ENCODE measurements at places on chromosomes 4 and X. TPM values are rescaled to one million over a fixed set of nuclear protein-coding genes. Genes with fewer than 3 reads are reported as not detected.
A peak's percentile ranks its signal among the peaks of the same experiment; 100 is the strongest.

DNA sequence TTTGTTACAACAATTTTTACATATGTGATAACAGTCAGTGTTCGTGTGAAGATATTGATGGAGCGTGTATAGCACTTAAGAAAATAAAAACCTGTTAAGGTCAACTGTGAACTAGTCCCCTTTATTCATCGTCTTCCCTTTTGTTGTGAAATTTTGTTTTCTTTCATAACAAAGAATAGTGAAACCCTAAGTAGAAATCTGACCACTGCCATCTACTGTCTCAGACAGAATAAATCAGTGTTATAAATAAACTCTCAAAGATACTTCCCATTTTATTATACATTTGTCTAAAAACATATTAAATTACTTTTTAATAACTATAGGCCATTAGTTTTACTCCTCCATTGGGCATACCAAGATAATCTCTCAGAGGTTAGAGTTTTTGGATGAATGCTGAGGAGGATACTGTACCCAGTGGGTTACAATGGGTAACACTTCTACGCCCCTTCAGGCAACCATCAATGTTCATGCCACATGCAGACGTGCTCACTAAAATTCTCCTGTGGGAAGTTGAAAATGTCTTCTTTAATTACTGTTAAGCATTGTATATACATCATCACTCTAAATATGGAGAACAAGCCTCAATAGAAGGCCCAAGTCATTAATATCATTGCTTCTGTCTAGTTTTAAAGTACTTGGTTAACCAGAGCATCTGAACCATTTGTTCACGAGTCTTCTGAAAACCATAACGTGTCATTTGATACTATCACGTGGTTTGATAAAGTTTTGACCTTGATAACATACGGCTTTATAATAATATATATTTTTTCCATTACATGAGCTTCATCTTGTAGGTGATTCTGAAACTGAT lies 171.2 kb downstream of the TMA16 start:
- DNase-seq: no peak

- DNase-seq: no peak
Observed at GRCh38 chrX:65522739-65523372, 11.7 kb downstream of the LAS1L start.

Gene ZNF674
- total RNA-seq: 4.6 TPM

GRCh38 chr4:107600983-107601382 lies 119.1 kb downstream of the PAPSS1 start:
- DNase-seq: no peak

DNA sequence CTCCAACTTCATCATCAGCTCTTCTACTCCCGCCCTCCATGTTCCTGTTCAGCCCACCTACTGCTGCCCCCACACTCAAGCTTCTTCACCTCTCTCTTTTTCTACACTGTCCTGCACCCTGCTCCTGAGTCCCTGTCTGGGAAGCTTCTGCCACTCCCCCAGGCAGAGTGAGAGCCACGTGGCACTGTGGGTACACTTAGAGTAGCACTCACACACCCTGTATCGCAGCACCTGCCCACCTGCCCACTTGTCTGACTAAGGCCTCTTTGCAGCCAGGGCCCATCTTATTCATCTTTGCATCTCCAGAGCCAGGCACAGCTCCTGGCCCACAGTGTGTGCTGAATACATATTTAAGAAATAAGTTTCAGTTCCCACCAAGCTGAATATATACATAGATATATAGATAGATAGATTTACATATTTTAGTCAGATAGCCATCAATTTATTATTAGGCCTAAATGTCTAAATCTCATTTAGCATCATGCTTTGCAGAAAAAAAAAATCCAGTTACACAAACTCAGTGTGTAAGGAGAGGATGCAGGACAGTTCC lies 24.9 kb downstream of the CCDC149 start:
- DNase-seq: no peak

Gene CFAP99
- not detected for total RNA-seq

Gene RHOH
- 11.7 TPM for total RNA-seq

Gene AVPR2
- not detected for total RNA-seq

GRCh38 chr4:11313157-11313943 lies 115.3 kb downstream of the HS3ST1 start:
- no peak for DNase-seq

Gene GLRA3
- not detected for total RNA-seq

- no peak for DNase-seq
Observed at GRCh38 chr4:60808726-60809485, 391.2 kb upstream of the ADGRL3 start.

- DNase-seq: no peak
Observed at GRCh38 chrX:149903889-149904748, 23.1 kb downstream of the MAGEA8 start.

- no peak for DNase-seq
Observed at GRCh38 chr4:11632025-11632424, 203.3 kb upstream of the HS3ST1 start.

DNA sequence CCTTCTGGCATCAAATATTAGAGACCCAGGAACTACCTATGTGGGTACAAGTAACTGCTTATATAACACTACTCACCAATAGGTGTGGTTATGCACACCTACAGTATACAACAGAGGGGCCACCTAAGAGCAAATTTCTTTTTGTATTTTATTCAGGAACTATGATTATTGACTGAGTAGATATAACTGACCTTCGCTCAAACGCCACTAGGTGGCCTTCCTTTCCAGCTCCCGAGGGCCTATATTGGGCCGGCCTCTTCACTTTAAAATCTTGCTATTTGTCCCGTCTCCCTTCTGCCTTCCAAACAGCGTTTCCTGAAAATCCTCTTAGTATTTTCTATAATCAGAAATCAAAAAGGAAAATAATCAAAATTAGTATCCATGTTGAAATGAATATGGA lies 19.9 kb upstream of the PABPC5 start:
- peak; percentile 63 for DNase-seq

- DNase-seq: no peak
Observed at GRCh38 chr4:71241501-71242288, 97.1 kb upstream of the SLC4A4 start.

GRCh38 chrX:389021-389441 lies 2.3 kb upstream of the PPP2R3B start:
- no peak for DNase-seq

GRCh38 chrX:12548746-12549145 lies 242.5 kb upstream of the PRPS2 start:
- DNase-seq: peak; percentile 81

Gene CXCL6
- total RNA-seq: 0.46 TPM

- no peak for DNase-seq
Observed at GRCh38 chrX:9775930-9776329, 10.3 kb upstream of the GPR143 start.

Gene SRPX
- 2.8 TPM for total RNA-seq

DNA sequence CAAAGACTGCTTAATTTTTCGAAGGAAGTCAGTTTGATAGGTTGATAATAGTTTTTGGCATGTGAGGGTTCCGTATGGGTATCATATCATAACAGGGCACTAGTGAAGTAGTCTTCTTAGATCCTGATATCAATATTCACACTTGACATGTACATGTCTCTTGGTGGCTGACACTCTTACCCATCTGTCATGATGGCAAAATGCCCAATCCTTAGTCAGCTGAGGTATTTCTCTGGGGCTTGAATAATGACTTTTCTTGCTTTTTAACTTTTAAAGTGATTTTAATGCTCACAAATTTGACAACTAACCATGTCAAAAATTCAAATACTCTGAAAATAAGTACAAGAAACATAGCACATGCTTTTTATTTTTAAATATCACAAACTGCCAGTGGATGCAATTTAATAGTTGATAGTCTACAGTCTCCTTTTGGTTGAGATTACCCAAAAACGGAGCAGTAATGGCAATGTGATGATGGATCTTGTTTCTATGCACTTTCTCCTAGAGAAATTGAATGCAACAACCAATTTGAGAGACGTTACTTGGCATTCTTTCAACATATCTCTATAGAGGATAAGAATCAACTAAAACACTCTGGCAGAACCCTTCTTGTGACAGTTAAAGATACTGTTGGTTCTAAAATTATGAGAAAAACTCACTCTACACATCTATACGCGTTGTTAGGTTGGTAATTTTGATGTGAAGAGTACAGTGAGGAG lies 552.9 kb upstream of the PABPC4L start:
- no peak for DNase-seq

DNA sequence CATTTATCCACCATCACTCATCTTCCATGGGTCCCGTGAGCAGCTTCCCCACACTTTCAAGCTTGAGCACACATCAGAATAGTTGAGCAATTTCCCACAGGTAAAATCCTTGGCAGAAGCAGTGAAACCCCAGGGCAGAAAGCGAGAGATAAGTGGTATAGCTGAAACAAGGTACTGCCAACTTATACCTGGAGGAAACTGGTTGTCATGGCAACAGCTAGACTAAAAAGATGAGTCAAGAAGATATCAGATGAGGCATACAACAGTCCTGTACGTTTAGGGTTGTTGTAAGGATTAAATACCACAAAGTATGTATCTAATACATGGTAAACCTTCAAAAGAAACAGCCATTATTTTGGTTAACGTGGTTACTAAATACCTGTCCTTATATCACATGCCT lies 66.9 kb upstream of the PHOX2B start:
- DNase-seq: no peak

Data from endodermal cell (in vitro differentiated cells).